ENCODE measurements at places on chromosomes 6 and 20.

DNA sequence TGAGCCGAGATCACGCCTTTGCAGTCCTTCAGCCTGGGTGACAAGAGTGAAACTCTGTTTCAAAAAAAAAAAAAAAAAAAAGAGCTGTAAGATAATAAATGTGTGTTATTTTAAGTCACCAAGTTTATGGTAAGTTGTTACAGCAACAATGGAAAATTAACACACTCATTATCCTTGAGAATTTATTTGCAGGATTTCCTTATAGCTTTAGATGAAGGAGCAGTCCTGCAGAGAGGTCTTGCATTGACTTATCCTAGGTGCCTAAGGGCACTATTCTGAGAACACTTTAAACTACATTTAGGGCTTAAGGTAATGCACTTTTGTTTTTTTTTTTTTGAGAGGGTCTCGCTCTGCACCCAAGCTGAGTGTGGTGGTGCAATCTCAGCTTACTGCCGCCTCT is 13.8 kb upstream of the SCAF8 start:
- no peak for DNase-seq

DNA sequence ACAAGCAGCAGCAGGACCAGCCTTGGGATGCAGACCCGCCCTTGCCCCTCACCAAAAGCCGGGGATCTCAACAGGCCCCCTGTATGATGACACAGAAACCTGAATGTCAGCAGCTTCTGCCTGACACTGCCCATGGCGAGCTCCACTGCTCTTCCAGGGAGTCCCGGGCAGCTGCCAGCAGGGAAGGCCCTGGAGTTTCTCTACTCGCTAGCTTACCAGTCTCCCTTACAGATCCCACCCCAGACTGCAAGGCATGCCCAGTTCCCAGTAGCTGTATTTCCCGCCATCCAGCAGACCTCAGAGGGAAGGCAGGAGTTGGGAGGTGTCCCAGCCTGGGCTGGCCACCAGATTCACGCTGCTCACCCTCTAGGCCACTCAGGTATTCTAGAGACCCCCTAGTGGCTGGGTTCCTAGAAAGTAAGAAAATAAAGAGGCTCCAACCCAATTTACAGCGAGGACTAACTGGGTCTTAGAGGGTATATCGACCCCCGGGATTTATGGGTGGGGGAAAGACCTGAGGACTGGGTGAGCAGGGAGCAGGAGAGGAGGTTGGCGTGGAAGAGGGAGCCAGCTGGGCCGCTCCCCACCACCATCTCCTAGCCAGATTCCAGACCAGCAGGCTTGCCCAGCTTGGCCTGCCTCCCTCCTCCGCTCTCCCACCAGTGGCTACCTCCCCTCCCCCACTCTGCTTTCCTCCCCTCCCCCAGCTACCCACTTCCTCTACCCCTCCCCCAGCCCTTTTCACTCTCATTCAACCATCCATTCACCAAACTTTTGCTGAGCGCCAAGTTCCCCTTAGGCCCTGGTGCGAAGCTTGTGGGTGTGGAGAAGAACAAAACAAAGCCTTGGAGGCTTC is 9.7 kb upstream of the HMGA1 start:
- DNase-seq, result no peak

- no peak for DNase-seq
Measured at GRCh38 chr6:107550241-107550840, 60.4 kb downstream of the SOBP start.

GRCh38 chr6:90709431-90709996 is 122.6 kb upstream of the MAP3K7 start:
- DNase-seq, result no peak
